Psoas muscle (tissue), 8 donors: ENCODE measurements at places on chromosomes 4 and X. TPM values are rescaled to one million over a fixed set of nuclear protein-coding genes. Genes with fewer than 3 reads are reported as not detected.
A peak's percentile ranks its signal among the peaks of the same experiment; 100 is the strongest.

IQSEC2 gene
- total RNA-seq, result 42.3 TPM

DNA sequence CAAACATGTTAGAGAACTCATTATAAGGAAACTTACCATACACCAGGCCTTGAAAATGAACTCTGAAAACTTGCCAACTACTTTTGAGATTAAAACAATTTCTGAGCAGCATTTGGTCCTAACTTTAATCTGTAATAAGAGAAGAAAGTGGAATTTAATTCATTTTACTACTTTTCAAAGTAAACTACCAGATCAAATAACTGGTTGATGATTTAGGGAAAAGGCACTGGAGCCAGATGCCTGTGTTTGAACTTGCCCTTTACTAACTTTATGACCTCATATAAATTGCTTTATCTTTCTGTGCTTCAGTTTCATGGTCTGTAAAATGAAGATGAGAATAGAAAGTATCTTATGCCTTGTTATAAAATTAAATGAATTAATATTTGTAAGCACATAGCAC, 159.9 kb upstream of the PCDH18 start:
- no peak overlapping the region for H3K4me3 ChIP-seq
- H3K36me3 ChIP-seq, result no peaks in the 10 kb centered on the region
- H3K27ac ChIP-seq, result no peak overlapping the region

- peaks cover 40% of the 10 kb centered on the region for H3K36me3 ChIP-seq
- H3K4me1 ChIP-seq, result no peaks in the 10 kb centered on the region
- H3K27ac ChIP-seq, result no peak overlapping the region
Observed at GRCh38 chr4:38902695-38903094, 35.1 kb downstream of the FAM114A1 start.

CENPVL3 gene
- not detected for total RNA-seq

GRCh38 chr4:17448689-17449088, 63.2 kb downstream of the QDPR start:
- H3K4me3 ChIP-seq, result no peak overlapping the region
- H3K27me3 ChIP-seq, result no peaks in the 10 kb centered on the region
- no peak for DNase-seq

NLGN4X gene
- 0.13 TPM for total RNA-seq

IDS gene
- 32.4 TPM for total RNA-seq

GRCh38 chrX:120457766-120458180, 11.3 kb downstream of the LAMP2 start:
- no peak for DNase-seq
- peak overlapping the region; percentile 62 for H3K27ac ChIP-seq

DNA sequence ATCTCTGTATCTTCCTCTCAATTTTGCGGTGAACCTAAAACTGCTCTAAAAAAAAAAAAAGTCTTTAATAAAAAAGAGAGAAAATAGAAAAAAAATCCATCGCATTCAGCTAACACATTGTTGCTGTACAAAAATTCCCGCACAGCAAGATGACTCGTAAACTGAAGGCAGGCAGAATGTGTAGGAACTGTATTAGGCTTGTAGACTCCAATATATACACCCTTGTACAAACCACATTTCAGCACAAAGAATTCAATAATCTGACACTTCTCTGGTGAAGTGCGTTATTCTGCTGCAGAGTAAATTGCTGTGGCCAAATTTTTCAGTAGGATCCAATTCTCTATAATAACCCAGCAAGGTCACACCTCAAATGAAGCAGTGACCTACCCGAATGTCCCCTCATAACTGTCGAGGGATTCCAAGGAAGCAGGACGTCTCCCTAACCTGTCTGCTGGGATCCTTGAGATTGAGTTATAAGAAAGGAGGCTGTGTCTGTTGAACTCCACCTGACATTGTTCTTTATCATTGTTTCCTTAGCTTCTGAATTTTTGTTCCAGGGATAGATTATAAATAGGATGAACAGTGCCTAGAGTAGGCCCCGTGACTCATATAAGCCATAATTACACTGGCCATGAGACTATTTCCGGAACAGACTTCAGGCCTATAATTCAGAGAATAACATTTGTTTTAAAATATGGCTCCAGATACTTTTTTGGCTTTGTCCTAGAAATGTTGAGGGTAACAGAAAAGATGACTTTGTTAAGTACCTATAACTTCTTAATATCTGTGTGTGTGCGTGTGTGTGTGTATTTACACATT, 348.3 kb downstream of the PCDH7 start:
- no peaks in the 10 kb centered on the region for H3K27me3 ChIP-seq
- no peak for DNase-seq
- H3K4me1 ChIP-seq, result no peaks in the 10 kb centered on the region
- H3K27ac ChIP-seq, result no peak overlapping the region
- no peak overlapping the region for H3K4me3 ChIP-seq

DNA sequence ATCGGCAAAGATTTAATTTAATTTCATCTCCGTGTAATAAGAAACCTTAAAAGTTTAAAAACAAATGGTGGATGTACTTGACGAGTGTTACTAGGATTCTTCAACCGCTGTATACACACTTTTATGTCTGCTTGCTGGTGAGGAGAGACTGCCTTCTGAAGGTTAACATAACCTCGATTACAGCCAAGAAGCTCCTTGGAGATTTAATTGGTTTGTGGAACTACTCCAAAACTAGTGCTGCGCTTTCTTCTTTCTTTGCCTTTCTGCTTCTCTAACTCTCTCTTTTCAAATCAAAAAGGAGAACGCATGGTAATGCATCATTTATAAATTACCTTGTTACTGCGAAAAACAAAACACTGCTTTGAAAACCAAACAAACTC, 109.0 kb downstream of the ANTXR2 start:
- H3K4me1 ChIP-seq, result no peaks in the 10 kb centered on the region
- no peak for DNase-seq
- no peak overlapping the region for H3K27ac ChIP-seq
- no peaks in the 10 kb centered on the region for H3K27me3 ChIP-seq
- peak overlapping the region; percentile 57 for H3K4me3 ChIP-seq

GRCh38 chrX:45068569-45068968, 132.1 kb downstream of the DIPK2B start:
- H3K27ac ChIP-seq, result no peak overlapping the region
- DNase-seq, result no peak
- H3K36me3 ChIP-seq, result no peaks in the 10 kb centered on the region
- H3K27me3 ChIP-seq, result no peaks in the 10 kb centered on the region

GRCh38 chr4:87007528-87008446, 73.0 kb downstream of the AFF1 start:
- peak overlapping the region; percentile 87 for H3K4me3 ChIP-seq
- H3K4me1 ChIP-seq, result peaks cover 70% of the 10 kb centered on the region
- no peaks in the 10 kb centered on the region for H3K27me3 ChIP-seq
- H3K27ac ChIP-seq, result peak overlapping the region; percentile 98

NFKB1 gene
- 20.1 TPM for total RNA-seq
